AG04450 (cell line): ENCODE measurements at places on chromosomes 13 and 19.
A peak's percentile ranks its signal among the peaks of the same experiment; 100 is the strongest.

DNA sequence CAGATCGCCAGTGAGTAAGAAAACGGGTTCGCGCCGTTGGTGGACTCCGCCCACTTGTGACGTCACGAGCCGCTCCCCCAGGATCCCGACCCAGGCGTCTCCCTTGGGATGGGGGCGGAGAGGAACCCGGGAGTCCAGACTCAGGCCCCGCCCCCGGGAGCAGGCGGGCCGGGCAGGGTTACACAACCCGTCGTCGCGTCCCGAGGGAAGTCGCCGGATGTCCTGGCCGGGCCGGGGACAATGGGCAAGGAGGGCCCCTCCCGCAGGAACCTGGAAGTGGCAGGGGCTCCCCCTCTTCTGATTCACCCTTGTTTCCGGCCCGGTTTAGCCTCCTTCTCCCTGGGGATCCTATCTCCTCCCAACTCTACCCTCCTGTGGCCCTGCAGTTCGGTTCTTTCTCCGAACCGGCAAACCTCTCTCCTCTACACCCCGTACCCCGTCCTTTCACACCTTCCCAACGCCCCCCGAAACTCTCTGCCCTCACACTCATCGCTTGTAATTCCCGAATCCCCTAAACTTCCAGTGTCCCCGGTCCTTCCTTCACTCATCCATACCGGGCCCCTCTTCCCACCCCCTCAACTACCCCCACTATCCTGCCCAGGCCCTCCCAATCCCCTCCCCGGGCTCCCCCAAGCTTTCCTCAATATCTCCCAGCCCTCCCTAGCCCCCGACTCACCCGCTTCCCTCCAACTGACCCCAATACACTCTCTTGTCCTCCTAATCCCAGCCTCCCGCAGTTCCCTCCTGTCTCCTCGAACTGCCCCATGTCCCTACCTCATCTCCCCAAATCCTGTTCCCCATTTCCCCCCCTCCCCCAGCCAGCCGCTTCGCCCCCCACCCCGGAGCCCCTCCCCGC is 20.0 kb upstream of the ERCC1 start:
- no peak for DNase-seq

- DNase-seq, result no peak
These were observed 292.4 kb upstream of the TSHZ3 start for GRCh38 chr19:31641591-31641990.

GRCh38 chr19:56134654-56134921 is 6.5 kb upstream of the ZNF444 start:
- no peak for DNase-seq

GRCh38 chr19:33385956-33386355 is 12.4 kb downstream of the CEBPG start:
- no peak for DNase-seq

- no peak for DNase-seq
These were observed 22.3 kb downstream of the CRYL1 start for GRCh38 chr13:20503088-20504083.

DNA sequence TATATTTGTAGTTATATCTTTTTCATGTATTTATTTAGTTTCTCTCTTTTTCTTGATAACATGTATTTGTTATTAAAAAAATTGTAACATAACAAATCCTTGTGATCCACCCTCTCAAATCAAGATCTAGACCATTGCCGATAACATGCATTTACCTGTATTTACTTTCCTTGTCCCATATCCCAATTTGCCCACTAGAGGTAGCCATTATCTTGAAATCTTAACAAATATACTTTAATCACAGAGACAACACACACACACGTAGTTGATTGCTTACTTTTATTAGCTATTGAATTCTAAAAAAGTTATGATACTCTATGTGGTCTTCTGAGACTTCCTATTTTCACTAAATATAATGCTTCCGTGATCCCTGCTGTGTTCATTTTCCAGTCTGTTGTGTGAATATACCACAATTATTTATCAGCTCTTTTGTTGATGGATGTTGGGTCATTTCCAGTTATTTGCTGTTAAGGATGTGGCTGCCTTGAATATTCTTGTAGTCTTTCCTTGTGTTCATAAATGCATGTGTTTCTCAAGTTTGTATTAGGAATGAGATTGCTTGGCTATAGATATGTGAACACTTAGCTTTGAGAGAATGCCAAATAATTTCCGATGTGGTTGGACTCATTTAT is 31.3 kb upstream of the ZMYM2 start:
- no peak for DNase-seq

DNA sequence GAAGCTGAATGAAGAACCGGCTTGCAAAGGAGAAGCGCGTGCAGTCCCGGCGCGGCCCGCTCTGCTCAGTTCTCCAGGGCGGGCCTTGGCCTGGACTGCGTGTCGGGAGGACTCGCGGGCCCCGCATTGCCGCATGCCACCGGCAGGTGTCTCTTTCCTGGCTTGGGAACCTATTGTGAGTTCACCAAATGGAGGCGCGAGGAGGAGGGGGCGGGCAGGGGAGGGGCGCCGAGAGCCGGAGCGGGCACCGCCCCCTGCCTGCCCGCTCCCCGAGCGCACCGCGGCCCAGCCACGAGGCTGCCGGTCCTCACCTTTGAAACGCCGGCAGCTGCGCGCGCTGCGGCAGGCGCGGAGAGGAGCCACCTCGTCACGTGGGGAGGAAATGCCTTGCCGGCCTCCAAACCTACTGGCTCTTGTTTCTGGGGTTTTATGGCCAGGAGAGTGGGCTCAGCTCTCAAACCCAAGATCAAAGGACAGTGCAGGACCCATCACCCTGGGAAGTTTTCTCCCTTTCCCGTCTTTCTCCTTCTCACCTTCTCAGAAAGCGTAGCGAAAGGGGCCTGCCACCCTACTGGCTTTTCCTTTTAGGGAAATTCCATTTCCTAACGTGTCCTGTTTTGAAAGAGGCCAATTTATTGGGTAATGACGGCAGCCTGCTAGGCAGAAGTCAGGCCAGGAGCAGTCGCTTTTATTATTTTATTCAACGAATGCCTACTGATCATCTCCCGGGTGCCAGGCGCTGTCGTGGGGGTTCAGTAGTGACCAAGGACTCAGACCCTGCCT is 13.8 kb upstream of the UBE2L5 start:
- peak; percentile 73 for DNase-seq

DNA sequence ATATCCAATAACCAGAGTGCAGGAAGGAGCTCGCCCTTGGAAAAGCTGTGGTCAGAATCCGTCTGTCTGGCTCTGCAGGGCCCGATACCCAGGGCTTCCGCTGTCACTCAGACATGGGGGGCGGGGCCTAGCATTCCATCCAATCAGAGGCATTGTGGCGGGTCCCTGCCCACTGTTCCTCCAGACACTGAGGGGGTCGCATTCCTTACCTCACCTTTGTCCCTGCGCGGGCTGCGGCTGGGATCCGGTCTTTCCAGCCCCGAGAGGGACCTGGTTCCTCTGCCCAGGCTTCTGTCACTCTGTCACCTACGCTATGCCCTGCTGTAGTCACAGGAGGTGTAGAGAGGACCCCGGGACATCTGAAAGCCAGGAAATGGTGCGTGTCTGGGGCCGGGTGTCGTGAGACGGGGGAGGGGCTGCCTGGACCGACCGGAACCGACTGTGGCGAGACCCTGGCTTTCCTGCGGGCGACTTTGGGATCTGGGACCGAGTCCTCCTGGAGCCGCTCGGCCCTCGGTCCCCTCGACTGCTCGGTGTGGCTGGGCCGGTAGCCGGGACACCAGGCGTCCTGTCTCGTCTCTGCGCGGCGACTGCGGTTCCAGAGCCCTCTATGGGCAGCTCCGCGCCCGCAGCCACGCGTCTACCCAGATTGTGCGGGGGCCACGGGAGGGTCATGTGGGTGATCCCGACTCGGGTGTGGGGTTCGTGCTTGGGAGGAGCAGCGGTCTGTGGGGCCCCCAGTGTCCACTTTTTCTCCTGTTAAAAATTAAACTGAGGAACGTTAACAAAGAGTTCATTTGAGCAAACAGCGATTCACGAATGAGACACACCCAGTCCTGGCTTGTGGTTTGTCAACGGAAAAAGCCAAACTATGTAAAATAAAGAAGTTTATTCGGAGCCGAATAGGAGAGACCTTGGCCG is at the start of gene ZNF69:
Gene ZNF69 (plus strand): TSS at position 172 of the 921 bp plus-strand sequence. CDS start 142 bp downstream, at position 314.
- no peak for DNase-seq

DNA sequence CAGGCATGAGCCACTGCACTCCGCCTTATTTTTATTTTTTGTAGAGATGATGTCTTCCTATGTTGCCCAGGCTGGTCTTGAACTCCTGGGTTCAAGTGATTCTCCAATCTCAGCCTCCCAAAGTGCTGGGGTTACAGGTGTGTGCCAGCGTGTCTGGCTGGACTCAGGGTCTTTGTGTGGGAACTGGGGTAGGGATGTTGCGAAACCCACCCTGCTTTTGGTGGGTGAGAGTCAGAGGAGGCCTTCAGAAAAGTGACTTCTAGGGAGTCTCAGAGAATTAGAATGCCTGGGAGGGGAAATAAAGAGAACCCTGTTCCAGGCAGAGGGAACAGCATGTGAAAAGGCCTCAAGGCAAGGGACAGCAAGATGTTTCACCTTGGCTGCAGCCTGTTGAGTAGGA is 13.2 kb downstream of the TLE5 start:
- no peak for DNase-seq

DNA sequence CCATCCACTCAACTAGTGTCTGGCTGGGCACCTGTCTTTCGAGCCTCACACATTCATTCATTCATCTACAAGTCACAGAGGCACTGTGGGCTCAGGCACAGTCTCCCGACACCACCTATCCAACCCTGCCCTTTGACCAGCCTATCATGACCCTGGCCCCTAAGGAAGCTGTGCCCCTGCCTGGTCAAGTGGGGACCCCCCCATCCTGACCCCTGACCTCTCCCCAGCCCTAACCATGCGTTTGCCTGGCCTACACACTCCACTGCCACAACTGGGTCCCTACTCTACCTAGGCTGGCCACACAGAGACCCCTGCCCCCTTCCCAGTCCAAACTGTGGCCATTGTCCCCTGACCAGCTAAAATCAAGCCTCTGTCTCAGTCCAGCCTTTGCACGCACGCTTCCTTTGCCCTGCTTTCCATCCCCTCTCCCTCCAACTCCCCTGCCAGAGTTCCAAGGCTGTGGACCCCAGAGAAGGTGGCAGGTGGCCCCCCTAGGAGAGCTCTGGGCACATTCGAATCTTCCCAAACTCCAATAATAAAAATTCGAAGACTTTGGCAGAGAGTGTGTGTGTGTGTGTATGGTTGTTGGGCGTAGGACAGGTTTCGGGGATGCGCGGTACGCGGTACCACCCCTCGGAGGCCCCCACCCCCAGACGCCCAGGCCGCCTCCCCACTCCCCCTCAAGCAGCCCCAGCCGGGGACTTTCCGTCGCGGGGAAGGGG is 404 bp upstream of the IL27RA start:
- DNase-seq, result no peak
